ENCODE measurements at places on chromosomes 5 and 9. TPM values are rescaled to one million over a fixed set of nuclear protein-coding genes. Genes with fewer than 3 reads are reported as not detected.
A peak's percentile ranks its signal among the peaks of the same experiment; 100 is the strongest.

DNA sequence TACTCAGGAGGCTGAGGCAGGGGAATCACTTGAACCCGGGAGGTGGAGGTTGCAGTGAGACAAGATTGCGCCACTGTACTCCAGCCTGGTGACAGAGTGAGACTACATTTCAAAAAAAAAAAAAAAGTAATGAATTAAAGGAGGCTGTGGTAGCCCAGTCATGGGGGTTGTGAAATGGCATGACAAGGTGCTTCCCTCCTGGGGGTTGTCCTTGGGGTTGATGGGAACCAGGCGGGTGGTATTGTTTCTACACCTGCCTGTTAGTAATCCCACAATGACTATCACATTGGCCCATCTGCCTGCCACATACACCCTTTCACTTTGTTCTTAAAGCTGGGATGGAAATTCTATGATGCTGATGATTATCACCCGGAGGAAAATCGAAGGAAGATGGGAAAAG is 5.6 kb downstream of the IDNK start:
- no peaks in the 10 kb centered on the region for H3K36me3 ChIP-seq
- no peak overlapping the region for H3K4me3 ChIP-seq
- no peaks in the 10 kb centered on the region for H3K27me3 ChIP-seq
- peak overlapping the region; percentile 44 for H3K27ac ChIP-seq
- DNase-seq, result no peak

DNA sequence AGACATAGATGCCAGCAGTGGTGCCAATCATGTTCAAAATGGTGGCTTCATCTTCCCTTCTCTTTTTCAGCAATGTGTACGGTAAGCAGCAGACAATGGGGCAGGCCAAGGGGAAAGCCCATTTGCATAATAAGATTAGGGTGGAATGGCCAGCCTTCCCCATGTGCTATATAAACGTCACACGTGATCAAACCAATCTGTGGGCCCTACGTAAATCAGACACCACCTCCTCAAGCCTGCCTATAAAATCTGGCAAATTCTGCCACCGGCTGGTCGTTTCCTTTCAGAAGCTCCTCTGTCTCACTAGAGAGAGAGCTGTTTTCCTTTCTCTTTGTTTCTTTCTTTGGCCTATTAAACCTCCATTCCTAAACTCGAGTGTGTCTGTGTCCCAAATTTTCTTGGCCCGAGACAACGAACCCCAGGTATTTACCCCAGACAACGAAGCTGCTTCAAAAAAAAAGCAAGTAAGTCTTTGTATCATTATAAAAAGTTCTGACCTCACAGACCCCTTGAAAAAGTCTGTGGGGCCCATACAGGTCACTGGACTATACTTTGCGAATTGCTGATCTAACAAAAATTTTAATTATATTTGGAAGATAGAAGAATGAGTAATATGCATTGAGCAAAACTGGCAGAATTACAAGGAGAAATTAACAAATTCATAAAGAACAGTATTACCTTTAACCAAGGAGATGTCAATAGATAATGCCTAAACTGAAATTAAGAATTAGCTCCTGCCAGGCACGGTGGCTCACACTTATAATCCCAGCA is 15.2 kb downstream of the ZBTB5 start:
- no peak overlapping the region for H3K27ac ChIP-seq
- no peaks in the 10 kb centered on the region for H3K36me3 ChIP-seq
- no peak for DNase-seq
- H3K4me1 ChIP-seq, result peaks cover 5% of the 10 kb centered on the region
- no peaks in the 10 kb centered on the region for H3K27me3 ChIP-seq
- no peak overlapping the region for H3K4me3 ChIP-seq

DNA sequence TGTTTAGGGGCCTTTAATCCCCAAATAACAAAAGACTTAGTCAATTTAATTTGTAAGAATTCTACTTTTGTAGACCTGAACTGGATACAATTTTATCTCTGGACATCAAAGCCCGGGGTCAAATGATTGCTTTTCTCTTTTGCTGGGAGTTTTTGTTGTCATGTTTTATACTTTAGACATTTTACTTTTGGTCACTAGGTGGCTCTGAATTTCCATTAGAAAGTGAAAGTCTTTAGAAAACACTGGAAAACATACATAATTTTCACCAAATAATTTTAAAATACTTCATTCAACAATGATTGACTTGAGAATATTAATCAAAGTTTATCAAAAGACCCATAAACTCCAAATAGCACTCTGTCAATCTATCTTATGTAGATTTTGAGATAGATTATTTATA is 2.8 kb upstream of the PCA3 start:
- no peak for DNase-seq
- H3K4me3 ChIP-seq, result no peak overlapping the region
- H3K36me3 ChIP-seq, result no peaks in the 10 kb centered on the region
- H3K27ac ChIP-seq, result no peak overlapping the region
- no peaks in the 10 kb centered on the region for H3K27me3 ChIP-seq
- no peaks in the 10 kb centered on the region for H3K4me1 ChIP-seq

The SCAMP1 gene
- 5.2 TPM for polyA plus RNA-seq

DNA sequence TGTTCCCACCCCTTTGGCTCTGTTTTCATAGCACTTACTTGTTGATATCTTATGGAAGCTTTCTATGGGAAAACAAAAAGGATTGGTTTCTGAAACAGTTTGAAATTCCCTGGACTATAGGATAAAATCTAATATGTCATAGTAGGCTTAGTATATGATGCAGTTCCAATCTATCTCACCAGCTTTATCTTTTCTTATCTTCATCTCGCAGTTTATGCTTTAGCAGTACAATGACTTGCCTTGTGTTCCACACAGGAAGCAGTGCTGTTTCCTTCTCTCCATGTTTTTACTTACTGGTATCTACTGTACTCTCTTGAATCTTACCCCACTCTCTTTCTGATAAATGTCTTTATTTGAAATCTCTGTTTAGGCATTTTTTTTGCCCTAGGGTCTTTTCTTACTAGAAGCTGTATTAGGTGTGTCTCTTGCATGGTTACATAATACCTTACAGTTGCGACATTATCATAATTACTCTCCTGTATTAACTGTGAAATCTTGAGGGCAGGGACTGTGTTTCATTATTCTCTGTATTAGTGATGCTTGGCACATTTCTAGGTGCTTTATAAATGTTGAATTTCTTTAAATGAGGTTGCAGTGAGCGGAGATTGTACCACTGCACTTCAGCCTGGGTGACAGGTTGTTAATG is 76.3 kb downstream of the FOCAD start:
- H3K27me3 ChIP-seq, result no peaks in the 10 kb centered on the region
- H3K27ac ChIP-seq, result no peak overlapping the region
- H3K4me3 ChIP-seq, result no peak overlapping the region

The ANKRD31 gene
- 0.04 TPM for polyA plus RNA-seq

- H3K27ac ChIP-seq, result no peak overlapping the region
- peaks cover 15% of the 10 kb centered on the region for H3K27me3 ChIP-seq
- H3K36me3 ChIP-seq, result no peaks in the 10 kb centered on the region
- no peak for DNase-seq
- peaks cover 30% of the 10 kb centered on the region for H3K4me1 ChIP-seq
- no peak overlapping the region for H3K4me3 ChIP-seq
These were observed 18.5 kb downstream of the TPPP start for GRCh38 chr5:674630-675011.

DNA sequence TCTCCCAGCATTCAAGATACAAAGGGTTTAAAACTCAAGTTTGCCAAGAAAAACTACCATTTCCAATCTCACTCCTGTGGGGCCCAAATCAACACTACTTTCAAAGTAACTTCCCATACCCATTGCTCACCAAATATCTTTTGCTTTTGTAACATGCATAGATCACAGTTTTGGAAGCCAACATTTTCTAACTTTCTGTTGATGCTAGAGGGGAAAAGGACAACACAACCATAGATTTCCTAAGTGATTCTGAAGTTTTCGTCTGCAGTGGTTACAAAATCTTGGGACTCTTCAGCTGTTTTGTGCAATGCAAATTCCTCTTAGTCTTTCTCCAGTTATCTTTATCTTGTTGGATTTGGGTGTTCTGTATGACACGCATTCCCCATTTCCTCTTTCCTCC is 94.1 kb upstream of the PAPPA start:
- H3K27me3 ChIP-seq, result no peaks in the 10 kb centered on the region
- no peaks in the 10 kb centered on the region for H3K36me3 ChIP-seq
- no peak overlapping the region for H3K27ac ChIP-seq
- no peak overlapping the region for H3K4me3 ChIP-seq

GRCh38 chr5:167447466-167448375 is 843.7 kb upstream of the WWC1 start:
- H3K27me3 ChIP-seq, result no peaks in the 10 kb centered on the region
- no peaks in the 10 kb centered on the region for H3K4me1 ChIP-seq
- H3K4me3 ChIP-seq, result no peak overlapping the region
- no peak for DNase-seq
- H3K27ac ChIP-seq, result no peak overlapping the region

The SAXO1 gene
- polyA plus RNA-seq, result 0.02 TPM

DNA sequence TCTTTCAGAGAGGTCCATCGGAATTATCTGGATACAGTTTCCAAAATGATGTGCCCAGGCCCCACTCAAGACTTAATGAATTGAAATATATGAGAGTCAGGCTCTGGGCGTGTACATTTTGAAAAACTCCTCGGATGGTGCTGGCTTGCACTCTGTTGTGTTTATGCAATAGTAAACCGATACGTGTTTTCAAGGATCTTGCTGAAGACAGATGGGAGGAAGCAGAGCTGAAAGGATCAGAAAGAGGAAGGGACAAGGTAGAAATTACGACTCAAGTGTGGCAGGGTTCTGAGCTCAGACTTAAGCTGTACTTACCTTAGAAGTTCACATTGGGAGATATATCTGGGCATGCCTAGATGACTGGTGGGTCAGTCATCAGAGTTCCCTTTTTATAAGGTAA is 13.7 kb upstream of the STOM start:
- no peaks in the 10 kb centered on the region for H3K4me1 ChIP-seq
- H3K4me3 ChIP-seq, result no peak overlapping the region
- DNase-seq, result no peak

DNA sequence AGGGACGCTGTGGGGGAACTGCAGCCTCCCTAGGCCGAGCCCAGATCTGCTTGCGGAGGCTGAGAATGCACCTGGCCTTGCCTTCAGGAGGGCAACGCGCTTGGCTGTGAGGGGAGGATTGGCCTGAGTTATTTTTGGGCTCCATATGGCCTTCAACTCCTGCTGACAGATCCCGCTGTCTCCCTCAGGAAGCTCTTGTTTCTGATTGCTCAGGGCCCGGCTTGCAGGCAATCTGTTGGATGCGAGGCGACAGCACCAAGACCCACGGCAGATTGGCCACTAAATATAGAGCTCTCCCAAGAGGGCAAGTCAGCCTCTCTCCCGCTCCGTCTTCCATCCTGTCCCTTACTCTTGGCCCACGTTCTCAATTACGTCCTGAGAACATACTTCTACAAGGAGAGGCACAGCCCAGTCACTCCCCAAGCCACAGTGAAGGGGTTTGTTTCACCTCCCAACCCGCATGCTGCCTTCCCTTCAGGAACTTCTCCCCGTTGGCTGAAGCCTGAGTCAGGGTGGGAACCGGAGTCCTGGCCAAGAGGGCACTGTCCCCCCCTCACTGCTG is 53.6 kb downstream of the RASGEF1C start:
- DNase-seq, result no peak
- H3K27me3 ChIP-seq, result no peaks in the 10 kb centered on the region
- no peaks in the 10 kb centered on the region for H3K4me1 ChIP-seq
- H3K27ac ChIP-seq, result no peak overlapping the region
- H3K36me3 ChIP-seq, result no peaks in the 10 kb centered on the region

DNA sequence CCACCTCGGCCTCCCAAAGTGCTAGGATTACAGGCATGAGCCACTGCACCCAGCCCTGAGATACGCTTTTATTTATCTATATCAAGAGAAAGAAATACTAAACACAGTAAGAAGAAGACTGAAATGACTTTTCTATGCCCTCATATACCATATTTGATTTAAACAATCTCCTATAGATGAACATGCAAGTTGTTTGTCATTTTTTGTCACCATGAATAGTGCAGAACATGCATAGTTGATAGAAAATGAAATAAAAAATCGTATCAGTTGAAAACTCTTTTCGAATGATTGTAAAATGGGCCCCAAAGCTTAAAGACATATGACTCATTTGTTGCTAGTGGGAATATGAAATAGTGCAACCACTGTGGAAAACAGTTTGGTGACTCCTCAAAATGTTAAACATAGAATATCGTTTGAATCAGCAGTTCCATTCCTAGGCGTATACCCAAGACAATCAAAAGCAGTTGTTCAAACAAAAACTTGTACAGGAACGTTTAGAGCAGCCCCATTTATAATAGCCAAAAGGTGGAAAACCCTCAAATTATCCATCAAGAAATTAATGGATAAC is 61.4 kb upstream of the ANKH start:
- no peak for DNase-seq
- no peak overlapping the region for H3K4me3 ChIP-seq
- H3K27ac ChIP-seq, result no peak overlapping the region
- H3K4me1 ChIP-seq, result peaks cover 8% of the 10 kb centered on the region
- H3K36me3 ChIP-seq, result no peaks in the 10 kb centered on the region

GRCh38 chr5:9957214-9957613 is 292.5 kb downstream of the ATPSCKMT start:
- H3K4me3 ChIP-seq, result no peak overlapping the region
- no peaks in the 10 kb centered on the region for H3K36me3 ChIP-seq
- no peaks in the 10 kb centered on the region for H3K27me3 ChIP-seq
- no peaks in the 10 kb centered on the region for H3K4me1 ChIP-seq
- DNase-seq, result no peak

DNA sequence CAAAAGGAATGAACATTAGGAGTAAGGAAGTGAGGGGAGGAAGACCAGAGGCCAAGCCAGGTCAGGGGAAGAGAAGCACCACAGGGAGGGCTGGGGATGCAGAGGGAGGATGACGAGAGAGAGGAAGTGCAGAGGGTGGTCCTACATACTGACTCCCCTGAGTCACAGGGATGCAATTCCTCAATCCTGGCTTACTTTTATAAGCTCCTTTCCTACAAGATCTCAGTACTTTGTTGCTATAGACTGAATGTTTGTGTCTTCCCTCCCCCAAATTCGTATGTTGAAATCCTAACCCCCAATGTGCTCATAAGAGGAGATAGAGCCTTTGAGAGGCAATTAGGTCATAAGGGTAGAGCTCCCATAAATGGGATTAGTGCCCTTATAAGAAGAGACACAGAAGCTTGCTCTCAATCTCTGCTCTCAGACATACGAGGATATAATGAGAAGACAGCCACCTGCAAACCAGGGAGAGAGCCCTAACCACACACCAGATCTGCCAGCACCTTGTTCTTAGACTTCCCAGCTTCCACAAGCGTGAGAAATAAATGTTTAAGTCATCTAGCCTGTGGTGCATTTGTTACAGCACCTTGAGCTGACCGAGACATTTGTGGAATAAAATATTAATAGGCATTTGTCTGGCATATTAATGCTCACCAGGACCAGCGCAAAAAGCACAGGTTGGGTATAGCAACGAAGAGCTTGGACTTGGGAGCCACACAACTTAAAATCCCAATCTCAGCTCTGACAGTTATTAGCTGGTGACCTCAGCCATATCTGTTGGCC is 33.4 kb downstream of the GCNT4 start:
- H3K4me3 ChIP-seq, result no peak overlapping the region
- H3K4me1 ChIP-seq, result peaks cover 3% of the 10 kb centered on the region
- H3K36me3 ChIP-seq, result no peaks in the 10 kb centered on the region
- no peaks in the 10 kb centered on the region for H3K27me3 ChIP-seq
- DNase-seq, result no peak

The OTULINL gene
- polyA plus RNA-seq, result 3.8 TPM

The TAS2R1 gene
- not detected for polyA plus RNA-seq
